ENCODE measurements at places on chromosomes 6 and 20.

DNA sequence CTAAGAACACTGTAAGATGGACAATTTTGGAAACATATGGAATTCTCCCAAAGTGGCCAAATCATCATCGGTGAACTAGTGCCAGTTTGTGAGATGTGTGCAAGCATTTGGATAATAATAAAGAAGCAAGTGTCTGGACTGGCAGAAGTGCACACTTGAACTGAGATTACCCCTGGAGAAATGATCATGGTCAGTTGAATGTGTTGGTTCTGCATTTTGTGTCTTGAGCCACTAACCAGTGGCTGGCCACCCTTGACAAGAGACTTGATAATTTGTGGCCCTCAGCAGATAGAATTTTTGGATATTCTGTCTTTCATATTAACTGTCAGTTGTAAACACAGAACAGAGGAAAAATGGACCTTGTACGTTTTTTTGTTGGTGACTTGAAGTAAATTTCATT lies 37.4 kb downstream of the CITED2 start:
- no peak for DNase-seq

GRCh38 chr6:133170602-133171001 lies 70.6 kb upstream of the EYA4 start:
- DNase-seq = no peak

DNA sequence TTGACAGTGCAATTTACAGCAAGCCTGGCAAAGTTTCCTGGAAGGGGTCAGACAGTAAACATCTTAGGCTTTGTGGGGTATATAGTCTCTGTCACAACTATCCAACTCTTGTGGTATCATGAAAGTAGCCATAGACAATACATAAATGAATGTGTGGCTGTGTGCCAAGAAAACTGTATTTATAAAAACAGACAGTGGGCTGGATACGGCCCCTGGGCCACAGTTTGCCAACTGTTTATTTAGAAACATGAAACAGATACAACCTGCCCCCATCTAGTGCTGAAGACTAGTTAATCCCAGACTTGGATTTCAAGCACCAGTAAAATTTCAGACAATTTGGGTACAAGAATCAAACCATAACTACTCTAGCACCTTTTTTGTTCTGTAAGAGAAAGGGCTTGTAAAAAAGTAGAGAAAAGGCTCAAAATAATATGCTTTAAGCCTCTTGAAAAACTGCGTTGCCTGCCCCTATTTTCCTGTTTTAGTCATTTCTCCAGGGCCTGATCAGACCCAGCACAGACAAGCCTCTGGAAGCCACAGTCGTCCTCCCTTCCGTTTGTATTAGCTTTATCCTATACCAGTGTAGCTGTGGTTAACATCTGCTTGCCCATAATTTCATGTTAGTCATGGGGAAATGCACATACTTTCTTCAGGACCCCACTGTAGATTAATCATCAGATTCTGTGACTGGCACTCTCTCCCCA lies 30.8 kb downstream of the JAG1 start:
- DNase-seq = no peak

DNA sequence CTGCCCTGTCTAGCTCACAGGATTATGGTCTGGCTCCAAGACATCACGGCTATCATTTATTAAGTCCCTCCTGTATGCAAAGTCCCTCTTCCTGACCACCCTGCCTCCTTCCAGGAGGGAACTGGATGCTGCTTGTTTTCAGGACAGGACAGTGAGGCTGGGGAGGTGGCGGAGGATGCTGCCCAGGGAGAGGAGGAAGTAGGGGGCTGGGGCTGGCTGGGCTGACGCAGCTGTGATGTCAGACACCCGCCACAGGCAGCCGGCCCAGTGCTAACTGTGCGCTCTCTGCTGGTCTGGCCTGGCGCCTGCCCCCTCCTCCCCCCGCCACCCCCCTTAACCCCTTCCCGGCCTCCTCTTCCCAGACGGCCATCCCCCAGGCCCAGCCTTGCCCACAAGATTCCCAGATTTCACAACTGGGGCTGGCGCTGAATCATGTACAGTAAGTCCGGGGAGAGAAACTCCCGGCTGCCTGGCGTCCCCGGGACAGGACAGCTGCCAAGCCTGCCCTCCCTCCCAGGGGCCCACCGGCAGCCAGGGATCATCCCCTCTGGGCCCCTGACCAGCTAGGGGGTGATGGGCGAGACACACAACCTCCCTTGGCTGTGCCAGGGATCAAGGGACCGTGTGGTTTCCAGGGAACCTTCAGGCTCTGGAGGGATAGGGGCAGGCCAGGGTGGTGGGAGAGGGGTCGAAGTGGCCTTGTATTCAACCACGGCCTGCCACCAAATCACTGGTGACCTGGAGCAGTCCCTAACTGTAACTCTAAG lies 118.1 kb downstream of the CEBPB start:
- no peak for DNase-seq

DNA sequence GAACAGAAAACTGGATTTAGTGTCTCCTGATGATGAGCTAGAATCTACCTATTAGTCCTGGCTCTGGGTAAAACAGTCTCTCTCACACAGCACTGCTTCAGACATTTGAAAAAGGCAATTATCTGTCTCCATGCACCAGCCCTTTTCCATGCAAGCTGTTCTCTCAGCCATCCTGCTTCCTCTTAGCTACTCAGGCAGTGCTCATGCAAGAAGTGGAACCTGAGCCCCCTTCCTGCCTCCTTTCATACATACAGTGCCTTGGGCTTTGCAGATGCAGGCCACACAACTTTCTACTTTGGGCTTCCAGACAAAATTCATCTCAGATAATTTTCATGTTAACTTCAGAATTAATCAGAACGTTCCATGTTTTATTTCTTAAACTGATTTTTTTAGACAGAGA lies 151.3 kb downstream of the RALGAPA2 start:
- DNase-seq = no peak

DNA sequence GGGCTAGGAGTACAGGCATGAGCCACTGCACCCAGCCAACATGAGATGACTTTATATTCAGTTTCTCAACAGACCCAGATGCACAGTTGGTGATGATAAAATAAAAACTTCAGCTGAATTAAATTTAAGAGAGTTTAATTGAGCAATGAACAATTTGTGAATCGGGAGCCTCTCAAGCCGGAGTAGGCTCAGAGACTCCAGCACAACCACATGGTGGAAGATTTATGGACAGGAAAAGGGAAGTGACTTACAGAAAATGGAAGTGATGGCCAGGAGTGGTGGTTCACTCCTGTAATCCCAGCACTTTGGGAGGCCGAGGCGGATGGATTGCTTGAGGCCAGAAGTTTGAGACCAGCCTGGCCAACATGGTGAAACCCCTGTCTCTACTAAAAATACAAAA lies 10.4 kb upstream of the BCAS4 start:
- no peak for DNase-seq

DNA sequence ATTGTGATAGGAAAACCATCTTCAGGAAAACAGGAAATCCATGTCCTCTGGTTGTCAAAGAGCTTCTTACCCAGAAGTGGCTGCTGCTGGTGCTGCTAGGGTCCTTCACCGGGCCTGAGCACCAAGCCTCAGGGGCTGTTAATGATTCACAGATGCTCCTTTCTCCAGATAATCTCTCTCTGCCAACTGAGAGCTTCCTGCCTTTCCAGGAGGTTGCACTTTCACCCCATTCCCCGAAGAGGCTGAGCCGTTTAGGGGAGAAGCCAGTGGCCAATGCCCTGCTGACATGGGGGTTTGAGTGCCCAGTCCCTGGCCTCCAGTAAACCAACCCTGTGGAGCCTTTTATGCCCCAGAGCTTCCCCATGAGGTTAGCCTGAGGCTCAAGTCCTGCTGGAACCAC lies 122.4 kb downstream of the CBLN4 start:
- DNase-seq = no peak

- DNase-seq = no peak
Observed at GRCh38 chr20:35091816-35092523, 637 bp downstream of the TRPC4AP start.

GRCh38 chr20:23441850-23442313 lies 2.4 kb downstream of the CSTL1 start:
- DNase-seq = peak; percentile 34

DNA sequence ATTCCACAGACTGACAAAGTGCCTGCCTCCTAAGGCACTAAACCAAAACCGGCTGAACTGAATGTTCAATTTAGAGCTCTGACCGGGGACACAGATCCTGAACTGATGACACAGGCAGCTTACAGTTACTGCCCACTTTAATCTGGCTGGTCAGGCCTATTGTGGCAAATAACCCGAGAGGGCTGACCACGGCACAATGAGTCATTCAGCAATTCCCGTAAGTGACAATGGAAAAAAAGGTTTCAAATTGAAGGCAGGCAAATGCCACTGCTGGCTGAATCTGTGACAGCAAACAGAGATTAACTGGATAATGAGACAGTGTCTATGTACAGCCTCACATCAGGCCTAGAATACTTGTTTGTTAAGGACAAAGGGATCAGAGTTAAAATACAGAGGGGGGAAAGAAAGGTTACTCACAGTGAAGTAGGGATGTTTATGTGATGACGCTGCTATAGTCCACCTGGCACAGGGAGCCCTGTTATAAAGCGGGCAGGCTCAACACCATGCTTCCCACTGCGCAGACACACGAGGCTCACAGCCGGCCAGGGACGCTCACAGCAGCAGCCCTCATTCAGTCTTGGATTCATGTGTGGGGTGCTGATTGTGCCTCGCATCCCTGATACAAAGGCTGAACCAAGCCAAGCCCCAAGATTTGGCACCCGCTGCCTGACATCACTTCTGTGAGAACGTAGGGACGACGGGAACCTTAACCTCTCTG lies 54.4 kb downstream of the RTN4IP1 start:
- no peak for DNase-seq

GRCh38 chr6:32982702-32983492 lies 14.5 kb downstream of the BRD2 start:
- DNase-seq = no peak

DNA sequence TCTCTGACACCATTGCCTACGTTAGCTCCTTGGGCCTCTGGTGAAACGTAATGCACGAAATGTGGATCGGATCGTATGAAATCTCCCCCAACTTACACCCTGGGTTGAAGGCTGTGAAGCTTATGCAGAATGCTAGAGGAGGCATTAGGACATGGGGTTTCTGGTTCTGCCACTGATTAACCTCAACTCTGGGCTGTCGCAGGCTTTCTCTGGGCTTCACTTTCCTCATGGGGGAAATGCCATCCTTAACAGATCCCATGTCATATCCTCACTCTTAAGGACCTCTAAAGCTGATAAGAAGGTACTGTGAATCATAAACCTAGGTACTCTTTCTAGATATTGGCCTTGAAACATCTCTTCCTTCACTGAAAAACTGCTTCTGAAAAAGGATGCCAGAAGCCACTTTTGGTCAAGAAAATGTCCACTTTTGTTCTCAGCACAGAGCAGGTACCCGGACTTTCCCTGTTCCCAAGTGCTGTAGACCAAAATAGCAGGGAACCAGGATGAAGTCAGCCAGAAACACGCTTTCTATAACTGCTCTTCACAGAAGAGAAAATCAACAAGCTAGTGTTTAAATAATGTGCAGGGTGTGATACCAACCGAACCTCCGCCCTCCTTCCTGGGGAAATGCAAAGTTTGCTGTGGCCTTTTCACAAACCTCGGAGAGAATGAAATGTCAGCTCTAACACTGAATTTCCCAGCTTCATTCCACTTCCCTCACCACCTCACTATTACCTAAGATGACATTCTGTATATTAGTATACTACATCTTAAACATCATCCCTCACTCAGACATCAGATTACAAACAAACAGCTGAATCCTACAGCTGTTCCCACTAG lies 118.9 kb downstream of the BACH2 start:
- no peak for DNase-seq

GRCh38 chr6:112337209-112337638 lies 9.9 kb upstream of the RFPL4B start:
- DNase-seq = no peak

DNA sequence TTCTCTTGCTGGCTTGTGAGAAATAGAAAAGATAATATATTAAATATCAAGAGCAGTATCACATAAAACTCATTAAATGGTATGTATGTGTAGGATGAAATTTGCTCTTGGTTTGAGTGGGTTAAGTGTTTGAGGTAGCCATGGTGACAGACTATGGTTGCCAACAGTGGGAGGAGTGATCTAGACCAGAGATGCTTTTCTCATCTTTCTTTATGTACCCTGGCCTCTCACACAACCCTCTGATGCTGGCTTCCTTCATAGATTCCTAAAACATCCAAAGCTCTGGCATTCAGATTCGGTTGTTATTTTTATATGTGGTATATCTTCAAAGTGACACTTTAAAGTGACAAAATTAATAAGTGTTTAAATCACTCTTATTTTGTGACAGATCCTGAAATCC lies 9.0 kb upstream of the MLIP start:
- DNase-seq = no peak

DNA sequence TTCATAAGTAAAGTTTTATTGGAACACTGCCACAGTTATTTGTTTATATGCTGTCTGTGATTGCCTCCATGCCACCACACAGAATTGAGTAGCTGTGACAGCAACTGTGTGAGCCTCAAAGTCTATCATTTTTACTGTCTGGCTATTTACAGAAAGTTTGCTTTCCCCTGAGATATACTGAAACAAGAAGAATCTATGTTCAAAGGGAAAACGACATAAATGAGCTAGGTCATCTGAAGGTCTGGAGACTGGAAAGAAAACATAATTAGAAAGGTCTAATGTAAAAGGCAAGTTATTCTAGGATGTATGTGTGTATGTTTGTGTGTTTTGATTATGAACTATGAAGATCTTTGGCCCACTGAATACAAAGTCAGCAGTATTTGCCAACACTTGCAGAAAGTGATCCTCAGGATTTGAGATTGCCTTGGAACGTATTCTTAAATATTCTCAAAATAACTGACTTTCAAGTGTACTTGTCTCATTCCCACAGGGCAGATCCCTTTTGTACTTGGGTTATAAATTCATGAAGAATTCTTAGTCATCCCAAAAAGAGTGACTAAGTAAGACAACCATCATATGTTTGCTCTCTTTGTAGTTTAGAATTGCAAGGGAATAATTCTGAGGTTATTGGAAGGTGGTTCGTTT lies 677.7 kb downstream of the DOK5 start:
- no peak for DNase-seq

DNA sequence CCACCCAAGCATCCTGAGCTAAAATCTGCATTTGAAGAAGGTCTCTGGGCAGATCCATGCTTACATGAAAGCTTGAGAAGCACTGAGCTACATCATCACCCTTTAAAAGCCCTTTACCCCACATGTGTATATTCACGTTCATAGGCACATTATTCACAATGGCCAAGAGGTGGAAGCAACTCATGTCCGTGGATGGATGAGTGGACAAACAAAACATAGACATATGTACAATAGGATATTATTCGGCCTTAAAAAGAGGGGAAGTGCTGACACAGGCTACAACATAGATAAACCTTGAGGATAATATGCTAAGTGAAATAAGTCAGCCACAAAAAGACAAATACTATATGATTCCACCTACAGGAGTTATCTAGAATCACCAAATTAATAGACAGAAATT lies 17.6 kb downstream of the ADGRF5 start:
- no peak for DNase-seq
